Ovary (tissue), 10 donors: ENCODE measurements at places on chromosomes 5 and 9. TPM values are rescaled to one million over a fixed set of nuclear protein-coding genes. Genes with fewer than 3 reads are reported as not detected.
A peak's percentile ranks its signal among the peaks of the same experiment; 100 is the strongest.

The PCAT7 gene
- not detected for total RNA-seq

The ACTBL2 gene
- not detected for total RNA-seq

The OR1N1 gene
- not detected for total RNA-seq

The RNF208 gene
- total RNA-seq = not detected

The BRD9 gene
- total RNA-seq = 18.6 TPM

The KLF4 gene
- 29.2 TPM for total RNA-seq

The KLHL3 gene
- 9.2 TPM for total RNA-seq

The CDKN2AIPNL gene
- total RNA-seq = 18.0 TPM

The ENTREP1 gene
- total RNA-seq = 31.4 TPM

DNA sequence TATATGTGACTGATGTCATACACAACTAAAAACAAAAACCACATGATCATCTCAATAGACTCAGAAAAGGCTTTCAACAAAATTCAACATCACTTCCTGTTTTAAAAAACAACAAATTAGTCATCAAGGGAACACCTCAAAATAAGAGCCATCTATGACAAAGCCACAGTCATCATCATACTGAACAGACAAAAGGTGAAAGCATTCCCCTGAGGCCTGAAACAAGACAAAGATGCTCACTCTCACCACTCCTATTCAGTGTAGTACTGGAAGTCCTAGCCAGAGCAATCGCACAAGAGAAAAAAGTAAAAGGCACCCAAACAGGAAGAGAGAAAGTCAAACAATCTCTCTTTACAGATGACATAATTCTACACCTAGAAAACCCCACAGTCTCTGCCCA, 893.5 kb upstream of the EDIL3 start:
- DNase-seq = no peak
- H3K4me3 ChIP-seq = no peak overlapping the region
- H3K27me3 ChIP-seq = no peaks in the 10 kb centered on the region
- H3K27ac ChIP-seq = no peak overlapping the region
- H3K36me3 ChIP-seq = no peaks in the 10 kb centered on the region
- no peaks in the 10 kb centered on the region for H3K4me1 ChIP-seq

DNA sequence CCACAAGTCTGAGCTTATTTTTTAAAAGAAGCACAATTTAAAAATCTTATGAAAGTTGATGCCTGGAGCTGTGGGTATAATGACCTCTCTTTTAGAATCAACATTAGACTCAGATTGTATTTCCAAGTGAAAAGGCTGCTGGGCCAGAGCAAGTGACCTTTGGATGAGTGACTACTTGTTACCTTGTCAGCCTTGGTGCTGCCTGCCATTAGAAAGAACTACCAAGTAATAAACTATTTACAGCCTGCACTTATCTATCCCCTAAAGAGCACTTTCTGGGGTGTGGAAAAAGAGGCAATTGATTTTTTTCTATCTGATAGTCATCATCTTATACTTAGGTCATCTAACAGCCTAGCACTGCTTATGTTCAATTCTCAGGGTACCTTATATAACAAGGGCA, 134.9 kb upstream of the FBXL17 start:
- no peaks in the 10 kb centered on the region for H3K27me3 ChIP-seq
- no peak for DNase-seq
- H3K4me1 ChIP-seq = no peaks in the 10 kb centered on the region
- H3K36me3 ChIP-seq = no peaks in the 10 kb centered on the region

GRCh38 chr9:2622461-2623287, 1.1 kb downstream of the VLDLR start:
- H3K4me1 ChIP-seq = peaks cover 5% of the 10 kb centered on the region
- H3K27me3 ChIP-seq = no peaks in the 10 kb centered on the region
- DNase-seq = peak; percentile 41
- H3K27ac ChIP-seq = peak overlapping the region; percentile 95
- no peaks in the 10 kb centered on the region for H3K36me3 ChIP-seq
- H3K4me3 ChIP-seq = peak overlapping the region; percentile 86

DNA sequence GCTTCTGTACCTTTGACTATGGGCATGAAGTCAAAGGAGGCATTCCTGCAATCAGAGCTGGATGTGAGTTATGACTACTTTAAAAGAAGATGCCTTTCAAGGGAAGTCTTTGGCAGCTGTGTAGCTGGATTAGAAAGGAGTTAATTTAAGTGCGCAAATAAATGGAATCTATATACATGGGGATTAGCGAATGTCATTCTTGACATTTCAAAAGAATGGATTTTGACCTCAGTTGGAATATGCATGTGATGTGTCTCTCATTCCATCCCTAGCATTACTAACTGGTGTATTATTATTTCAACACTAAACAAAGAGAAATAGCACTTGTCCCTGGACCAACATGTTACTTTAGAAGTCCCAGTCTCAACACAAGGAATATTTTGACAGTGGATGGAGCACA, 359.6 kb upstream of the SLC24A2 start:
- H3K36me3 ChIP-seq = no peaks in the 10 kb centered on the region
- H3K4me3 ChIP-seq = no peak overlapping the region
- DNase-seq = no peak
- peaks cover 2% of the 10 kb centered on the region for H3K4me1 ChIP-seq

GRCh38 chr5:94432499-94432898, 185.9 kb downstream of the KIAA0825 start:
- DNase-seq = no peak
- no peak overlapping the region for H3K27ac ChIP-seq
- H3K4me1 ChIP-seq = no peaks in the 10 kb centered on the region
- H3K4me3 ChIP-seq = no peak overlapping the region
- H3K36me3 ChIP-seq = no peaks in the 10 kb centered on the region

GRCh38 chr5:93831449-93831848, 90.0 kb upstream of the POU5F2 start:
- H3K27me3 ChIP-seq = no peaks in the 10 kb centered on the region
- DNase-seq = no peak
- H3K27ac ChIP-seq = no peak overlapping the region
- no peak overlapping the region for H3K4me3 ChIP-seq
- no peaks in the 10 kb centered on the region for H3K36me3 ChIP-seq

DNA sequence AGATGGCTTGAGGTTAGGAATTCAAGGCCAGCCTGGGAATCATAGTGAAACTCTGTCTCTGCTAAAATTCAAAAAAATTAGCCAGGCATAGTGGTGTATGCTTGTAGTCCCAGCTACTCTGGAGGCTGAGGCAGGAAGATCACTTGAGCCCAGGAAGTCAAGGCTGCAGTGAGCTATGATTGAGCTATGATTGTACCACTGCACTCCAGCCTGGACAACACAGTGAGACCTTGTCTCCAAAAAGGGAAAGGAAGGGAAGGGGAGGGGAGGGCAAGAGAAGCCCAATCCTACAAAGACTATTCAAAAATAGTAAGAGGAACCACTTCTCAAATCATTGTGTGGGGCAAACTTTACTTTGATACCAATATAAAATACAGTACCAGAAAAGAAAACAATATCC, 11.2 kb downstream of the SEMA4D start:
- DNase-seq = no peak
- H3K4me3 ChIP-seq = no peak overlapping the region
- no peak overlapping the region for H3K27ac ChIP-seq

GRCh38 chr5:121962347-121962670, 534 bp downstream of the SRFBP1 start:
- no peaks in the 10 kb centered on the region for H3K27me3 ChIP-seq
- no peak for DNase-seq
- peak overlapping the region; percentile 80 for H3K4me3 ChIP-seq
- no peaks in the 10 kb centered on the region for H3K36me3 ChIP-seq

- H3K36me3 ChIP-seq = no peaks in the 10 kb centered on the region
- no peak overlapping the region for H3K4me3 ChIP-seq
- H3K27ac ChIP-seq = no peak overlapping the region
- no peaks in the 10 kb centered on the region for H3K27me3 ChIP-seq
- DNase-seq = no peak
These were observed 231.6 kb upstream of the VLDLR start for GRCh38 chr9:2390028-2390427.

DNA sequence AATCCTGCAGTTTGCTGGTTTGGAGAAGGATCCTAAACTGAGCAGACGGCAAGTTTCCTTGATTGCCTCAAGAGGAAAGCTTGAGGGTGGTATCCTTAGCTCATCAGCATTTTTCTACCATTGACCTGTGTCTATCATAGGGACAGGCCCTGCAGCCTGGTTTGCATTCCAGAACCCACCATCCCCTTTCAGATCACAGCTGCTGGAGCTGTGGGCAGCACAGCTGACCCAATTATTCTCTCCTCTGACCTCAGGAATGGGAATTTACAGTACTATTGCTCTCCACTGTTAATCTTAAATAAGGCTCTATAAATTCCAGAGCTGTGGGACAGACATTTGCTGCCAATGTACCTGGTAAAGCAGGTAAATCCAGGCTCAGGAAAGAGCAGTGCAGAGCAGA, 163.0 kb downstream of the SPOCK1 start:
- no peaks in the 10 kb centered on the region for H3K27me3 ChIP-seq
- H3K4me3 ChIP-seq = no peak overlapping the region
- H3K27ac ChIP-seq = no peak overlapping the region
- DNase-seq = no peak
- H3K4me1 ChIP-seq = no peaks in the 10 kb centered on the region

GRCh38 chr5:83776437-83777031, 55.9 kb upstream of the HAPLN1 start:
- no peak overlapping the region for H3K27ac ChIP-seq
- no peaks in the 10 kb centered on the region for H3K36me3 ChIP-seq
- no peaks in the 10 kb centered on the region for H3K27me3 ChIP-seq
- no peak overlapping the region for H3K4me3 ChIP-seq
- no peaks in the 10 kb centered on the region for H3K4me1 ChIP-seq
- DNase-seq = no peak

- no peaks in the 10 kb centered on the region for H3K36me3 ChIP-seq
- no peaks in the 10 kb centered on the region for H3K4me1 ChIP-seq
- H3K27me3 ChIP-seq = no peaks in the 10 kb centered on the region
- H3K27ac ChIP-seq = no peak overlapping the region
- no peak overlapping the region for H3K4me3 ChIP-seq
- no peak for DNase-seq
These were observed 72.3 kb downstream of the PAX5 start for GRCh38 chr9:36961561-36962325.

GRCh38 chr5:11468334-11469039, 435.8 kb downstream of the CTNND2 start:
- no peak for DNase-seq
- no peak overlapping the region for H3K4me3 ChIP-seq
- no peaks in the 10 kb centered on the region for H3K27me3 ChIP-seq
- H3K27ac ChIP-seq = no peak overlapping the region

DNA sequence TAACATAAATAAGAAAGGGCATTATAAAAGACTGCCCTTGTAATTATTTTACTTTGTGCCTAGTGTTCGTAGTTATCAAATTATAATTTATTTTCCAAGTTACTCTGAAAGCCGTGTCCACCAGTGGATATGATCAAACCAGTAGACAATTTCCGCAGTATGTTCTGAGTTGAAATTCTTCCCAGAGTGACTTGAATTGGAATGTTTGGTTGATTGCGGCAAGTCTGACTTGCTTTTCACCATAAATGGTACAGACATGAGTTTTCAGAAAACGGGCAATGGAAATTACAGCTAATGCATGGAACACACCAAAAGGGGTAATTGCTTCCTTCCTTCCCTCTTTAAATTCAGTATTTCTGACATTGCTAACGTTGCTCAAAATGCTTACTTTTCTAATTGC, 56.6 kb downstream of the CHSY3 start:
- DNase-seq = no peak
- no peak overlapping the region for H3K27ac ChIP-seq
- H3K36me3 ChIP-seq = no peaks in the 10 kb centered on the region
- H3K4me3 ChIP-seq = no peak overlapping the region

GRCh38 chr5:107930092-107930491, 259.4 kb upstream of the EFNA5 start:
- H3K4me1 ChIP-seq = no peaks in the 10 kb centered on the region
- no peak overlapping the region for H3K4me3 ChIP-seq
- no peak for DNase-seq
- H3K36me3 ChIP-seq = no peaks in the 10 kb centered on the region
- no peaks in the 10 kb centered on the region for H3K27me3 ChIP-seq

DNA sequence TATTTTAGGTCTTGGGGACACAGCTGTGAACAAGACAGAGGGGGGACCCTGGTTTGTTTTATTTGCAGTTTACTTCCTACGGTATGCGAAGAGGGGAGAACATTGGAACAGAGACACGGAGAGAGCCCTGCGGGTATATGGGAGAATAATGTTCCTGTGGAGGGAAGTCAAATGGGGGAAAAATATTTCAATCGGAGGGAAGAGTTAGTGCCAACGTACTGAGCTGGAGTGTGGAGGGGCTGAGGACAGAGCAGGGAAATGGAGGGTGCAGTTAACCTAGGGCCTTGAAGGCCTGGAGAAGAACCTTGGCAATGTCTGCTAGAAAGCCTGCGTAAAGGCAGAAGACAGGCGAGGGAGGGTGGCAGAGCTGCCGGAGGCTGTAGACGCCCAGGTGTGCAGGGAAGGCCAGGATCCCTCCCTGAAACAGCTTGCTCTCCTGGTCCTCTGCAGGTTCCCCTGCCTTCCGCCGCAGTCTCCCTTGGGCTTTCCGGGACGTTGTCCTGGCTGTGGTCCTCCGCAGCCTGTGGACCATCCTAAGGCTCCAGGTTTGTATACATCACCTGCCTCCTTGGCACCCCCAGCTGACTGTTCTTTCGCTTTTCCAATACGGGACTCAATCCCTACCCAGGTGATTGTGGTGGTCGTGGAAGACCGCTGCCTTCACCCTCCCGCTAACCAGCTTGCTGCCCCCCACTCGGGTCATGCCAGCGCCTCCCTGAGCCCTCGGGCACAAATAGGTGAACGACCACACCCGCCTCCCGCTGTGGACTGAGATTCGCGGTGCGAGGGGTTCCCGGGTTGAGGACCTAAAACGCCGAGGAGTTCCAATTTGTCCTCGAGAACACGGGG, 1.9 kb upstream of the RACK1 start:
- H3K4me3 ChIP-seq = peak overlapping the region; percentile 85
- H3K27ac ChIP-seq = peak overlapping the region; percentile 92
- H3K27me3 ChIP-seq = no peaks in the 10 kb centered on the region

DNA sequence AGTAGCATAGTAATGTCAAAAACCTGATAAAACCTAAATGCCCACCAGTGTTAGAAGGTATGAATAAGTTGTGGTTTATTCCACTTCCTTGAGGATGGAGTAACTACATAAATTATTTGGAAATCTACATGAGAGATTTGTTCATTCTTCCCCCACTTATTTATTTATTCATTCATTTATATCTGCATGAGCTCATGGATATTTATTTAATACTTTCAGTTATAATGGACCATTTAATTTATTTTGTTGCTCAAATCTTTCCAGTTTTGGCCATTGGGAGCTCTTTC, 223.8 kb upstream of the S1PR3 start:
- no peak for DNase-seq
- no peaks in the 10 kb centered on the region for H3K4me1 ChIP-seq
- no peaks in the 10 kb centered on the region for H3K27me3 ChIP-seq

DNA sequence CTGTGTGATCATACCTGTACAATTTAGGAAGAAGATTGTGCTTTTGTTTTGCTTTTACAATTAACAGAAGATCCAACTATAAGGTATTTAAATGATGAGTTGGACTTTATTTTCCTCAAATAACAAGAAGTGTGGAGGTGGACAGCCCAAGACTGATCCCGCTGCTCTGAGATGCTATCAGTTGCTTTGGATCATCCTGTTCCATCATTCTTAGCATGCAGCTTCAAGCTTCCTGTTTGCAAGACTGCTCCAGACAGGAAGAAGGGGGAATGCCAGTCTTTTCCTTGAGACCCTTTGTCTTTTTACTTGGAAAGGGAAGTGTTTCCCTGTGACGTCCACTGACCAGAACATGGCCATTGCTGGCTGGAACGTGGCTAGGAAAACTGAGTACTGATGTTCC, 250.8 kb downstream of the ZSWIM6 start:
- no peak overlapping the region for H3K27ac ChIP-seq
- H3K36me3 ChIP-seq = no peaks in the 10 kb centered on the region
- peaks cover 8% of the 10 kb centered on the region for H3K4me1 ChIP-seq
- no peaks in the 10 kb centered on the region for H3K27me3 ChIP-seq
- no peak overlapping the region for H3K4me3 ChIP-seq
